Activated T-cell treated with anti-CD3 and anti-CD28 coated beads, Interleukin-2, amount 50 U/mL, for 24 hours (primary cell): ENCODE measurements at places on chromosomes 5 and 9.

- DNase-seq, result no peak
- H3K4me3 ChIP-seq, result no peak overlapping the region
- H3K27me3 ChIP-seq, result no peaks in the 10 kb centered on the region
Observed at GRCh38 chr5:3225201-3225960, 370.3 kb upstream of the IRX1 start.

DNA sequence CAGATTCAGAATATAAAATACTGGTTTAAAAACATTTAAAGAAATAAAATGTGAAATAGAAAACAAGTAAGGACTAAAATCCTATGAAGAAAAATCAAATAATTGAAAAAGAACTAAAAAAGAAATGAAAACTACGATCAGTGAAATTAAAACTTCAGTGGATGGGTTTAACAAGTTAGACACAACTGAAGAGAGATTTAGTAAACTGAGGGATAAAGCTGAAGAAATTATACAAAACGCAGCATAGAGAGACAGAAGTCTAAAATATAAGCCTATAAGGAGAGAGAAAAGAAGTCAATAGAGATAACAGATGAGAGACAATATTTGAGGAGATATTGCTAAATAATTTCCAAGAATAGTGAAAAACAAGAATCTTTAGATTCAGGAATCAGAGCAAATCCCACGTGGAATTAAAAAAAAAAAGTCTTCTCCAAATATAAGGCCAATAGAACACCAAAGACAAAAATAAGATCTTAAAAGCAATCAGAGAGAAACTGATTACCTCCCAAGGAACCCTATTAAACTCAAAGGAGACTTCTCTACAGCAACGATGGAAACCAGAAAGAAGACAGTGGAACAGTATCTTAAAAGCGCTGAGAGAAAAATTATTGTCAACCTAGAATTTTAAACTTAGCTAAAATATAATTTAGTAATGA is 59.6 kb upstream of the ABL1 start:
- H3K36me3 ChIP-seq, result peaks cover 3% of the 10 kb centered on the region
- peaks cover 21% of the 10 kb centered on the region for H3K4me1 ChIP-seq
- H3K27ac ChIP-seq, result no peak overlapping the region
- no peak overlapping the region for H3K4me3 ChIP-seq
- H3K27me3 ChIP-seq, result no peaks in the 10 kb centered on the region
- no peak for DNase-seq

- H3K36me3 ChIP-seq, result no peaks in the 10 kb centered on the region
- no peaks in the 10 kb centered on the region for H3K4me1 ChIP-seq
- no peak overlapping the region for H3K27ac ChIP-seq
- peaks cover 23% of the 10 kb centered on the region for H3K27me3 ChIP-seq
- H3K4me3 ChIP-seq, result no peak overlapping the region
- no peak for DNase-seq
Observed at GRCh38 chr5:54480296-54480695, 24.8 kb downstream of the HSPB3 start.

DNA sequence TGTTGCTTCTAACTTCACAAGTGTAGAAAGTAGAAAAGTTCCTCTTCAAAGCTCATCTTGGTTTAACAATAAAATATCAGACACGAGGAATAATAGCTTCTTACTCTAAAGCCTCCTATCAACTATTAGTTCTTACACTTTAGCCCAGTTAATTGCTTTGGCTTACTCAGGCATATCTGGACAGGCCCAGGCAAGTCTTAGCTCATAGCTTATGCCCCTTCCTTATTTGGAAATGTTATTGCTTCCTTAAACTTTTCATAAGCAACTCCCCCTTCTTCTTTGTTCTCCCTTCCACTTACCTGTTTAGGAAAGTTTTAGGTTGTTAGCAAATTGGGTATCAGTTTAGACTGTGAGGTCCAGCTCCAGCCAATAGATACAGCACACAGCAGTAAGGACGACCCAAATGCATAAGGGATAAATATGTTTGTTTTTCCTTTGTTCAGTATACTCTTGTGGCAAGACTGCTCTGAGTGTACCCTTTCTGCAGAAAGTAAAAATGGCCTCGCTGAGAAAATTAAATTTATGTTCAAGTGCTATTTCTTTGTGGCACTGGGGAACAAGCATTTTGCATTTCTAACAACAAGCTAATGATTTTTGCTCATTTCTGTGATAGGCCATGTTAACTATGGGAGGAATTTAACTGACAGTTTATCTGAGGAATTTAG is 162.1 kb downstream of the SMC2 start:
- no peaks in the 10 kb centered on the region for H3K4me1 ChIP-seq
- DNase-seq, result no peak
- H3K4me3 ChIP-seq, result no peak overlapping the region
- no peaks in the 10 kb centered on the region for H3K36me3 ChIP-seq
- H3K27ac ChIP-seq, result no peak overlapping the region

DNA sequence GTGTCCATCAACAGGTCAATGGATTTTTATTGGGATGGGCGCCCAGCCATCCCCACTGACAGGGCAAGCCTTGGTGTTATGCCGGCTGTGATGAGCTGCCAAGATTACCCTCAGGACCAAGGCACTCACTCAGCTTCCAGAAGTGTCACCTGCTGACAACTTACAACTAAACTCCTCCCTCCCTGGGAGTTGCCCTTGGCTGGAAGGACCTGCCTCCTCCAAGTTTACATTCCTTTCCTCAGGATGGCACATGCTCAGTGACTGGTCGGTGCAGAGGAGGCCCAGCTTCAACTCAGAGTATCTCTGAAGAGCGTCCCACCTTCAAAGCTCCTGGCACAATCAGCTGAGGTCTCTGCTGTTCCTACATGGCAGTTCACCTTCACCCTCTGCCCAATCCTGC is 52.5 kb upstream of the ZBTB43 start:
- peaks cover 2% of the 10 kb centered on the region for H3K27me3 ChIP-seq
- H3K36me3 ChIP-seq, result no peaks in the 10 kb centered on the region
- H3K4me1 ChIP-seq, result peaks cover 16% of the 10 kb centered on the region
- H3K27ac ChIP-seq, result no peak overlapping the region

GRCh38 chr9:94869415-94869843 is 142.9 kb downstream of the AOPEP start:
- H3K27ac ChIP-seq, result no peak overlapping the region
- DNase-seq, result no peak
- no peak overlapping the region for H3K4me3 ChIP-seq
- H3K4me1 ChIP-seq, result peaks cover 43% of the 10 kb centered on the region
- no peaks in the 10 kb centered on the region for H3K36me3 ChIP-seq
- no peaks in the 10 kb centered on the region for H3K27me3 ChIP-seq

DNA sequence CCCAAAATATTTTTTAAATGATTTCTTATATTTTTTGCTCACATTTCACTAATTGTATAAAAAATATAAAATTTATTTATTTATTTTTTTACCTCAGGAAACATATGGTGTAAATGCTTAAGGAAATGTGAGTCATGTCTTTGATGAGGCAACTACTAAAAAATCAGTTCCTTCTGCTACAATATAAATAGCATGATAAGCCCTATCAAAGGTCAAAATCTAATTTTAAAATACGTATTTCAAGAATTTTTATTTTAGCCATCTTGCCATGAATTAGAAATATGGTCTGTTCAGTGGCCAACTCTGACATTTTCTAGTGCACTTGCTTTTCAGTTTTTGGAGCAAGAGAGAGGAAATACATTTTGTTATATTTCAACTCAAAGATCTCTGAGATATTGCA is 50.5 kb downstream of the PDE4D start:
- no peak for DNase-seq
- H3K4me1 ChIP-seq, result no peaks in the 10 kb centered on the region
- no peak overlapping the region for H3K27ac ChIP-seq
- H3K36me3 ChIP-seq, result no peaks in the 10 kb centered on the region
- H3K27me3 ChIP-seq, result peaks cover 6% of the 10 kb centered on the region

GRCh38 chr5:96605144-96605837 is 56.9 kb upstream of the CAST start:
- H3K27ac ChIP-seq, result no peak overlapping the region
- H3K27me3 ChIP-seq, result peaks cover 13% of the 10 kb centered on the region
- H3K4me3 ChIP-seq, result no peak overlapping the region

DNA sequence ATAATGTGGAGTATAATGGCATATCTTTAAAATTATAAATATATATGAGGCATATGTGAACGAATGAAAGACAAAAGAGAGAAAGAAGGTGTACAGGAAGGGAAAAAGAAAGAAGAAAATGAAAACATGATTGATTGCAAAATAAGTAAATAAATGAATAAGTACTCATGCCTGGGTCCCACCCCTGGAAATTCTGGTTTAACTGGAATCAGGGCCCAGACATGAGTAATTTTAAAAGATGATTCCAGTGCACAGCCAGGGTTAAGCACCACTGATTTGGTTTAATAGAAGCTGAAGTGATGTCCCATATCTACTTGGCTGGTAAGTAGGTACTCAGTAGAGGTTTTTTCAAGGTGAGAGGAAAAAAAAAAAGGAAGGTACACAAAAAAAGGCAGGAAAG is 34.0 kb upstream of the HOMER1 start:
- no peak overlapping the region for H3K27ac ChIP-seq
- H3K4me1 ChIP-seq, result peaks cover 4% of the 10 kb centered on the region
- DNase-seq, result no peak
- no peaks in the 10 kb centered on the region for H3K27me3 ChIP-seq

DNA sequence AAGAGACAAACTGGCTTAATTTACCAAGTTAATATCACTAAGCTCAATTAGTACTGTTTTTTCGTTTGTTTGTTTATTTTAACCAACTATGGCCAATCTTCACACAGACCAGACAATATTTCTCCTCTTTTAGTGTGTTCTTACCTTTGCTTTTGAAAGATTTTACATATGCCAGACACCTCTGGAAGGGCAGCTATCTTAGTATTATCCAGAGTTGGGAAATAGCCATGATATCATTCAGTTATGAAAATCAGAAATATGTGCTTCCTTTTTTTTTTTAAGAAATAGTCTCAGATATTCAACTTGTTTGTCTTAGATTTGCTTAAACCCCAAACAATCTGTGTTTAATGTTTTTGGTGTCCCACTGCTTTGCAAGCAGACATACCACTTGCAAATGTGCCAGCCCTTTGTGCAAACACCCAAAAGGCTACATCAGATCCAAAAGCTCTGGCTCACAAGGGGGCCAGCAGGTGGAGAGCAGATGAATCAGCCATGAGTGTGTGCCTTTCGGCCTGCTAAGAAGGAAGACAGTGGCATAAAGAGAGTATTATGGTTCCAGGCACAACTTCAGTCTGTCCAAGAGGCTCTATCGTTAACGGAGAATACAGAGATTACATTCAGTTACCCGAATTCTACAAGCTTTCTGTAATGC is 147.6 kb downstream of the EFNA5 start:
- no peak overlapping the region for H3K27ac ChIP-seq
- DNase-seq, result no peak
- no peaks in the 10 kb centered on the region for H3K36me3 ChIP-seq
- peaks cover 3% of the 10 kb centered on the region for H3K4me1 ChIP-seq

GRCh38 chr9:76572151-76572550 is 113.2 kb downstream of the GCNT1 start:
- no peak for DNase-seq
- H3K4me3 ChIP-seq, result peak overlapping the region; percentile 40
- H3K36me3 ChIP-seq, result no peaks in the 10 kb centered on the region
- peaks cover 26% of the 10 kb centered on the region for H3K4me1 ChIP-seq

- peaks cover 3% of the 10 kb centered on the region for H3K27me3 ChIP-seq
- no peak overlapping the region for H3K27ac ChIP-seq
- DNase-seq, result no peak
- H3K4me3 ChIP-seq, result no peak overlapping the region
Observed at GRCh38 chr5:168011096-168011495, 280.3 kb upstream of the WWC1 start.

DNA sequence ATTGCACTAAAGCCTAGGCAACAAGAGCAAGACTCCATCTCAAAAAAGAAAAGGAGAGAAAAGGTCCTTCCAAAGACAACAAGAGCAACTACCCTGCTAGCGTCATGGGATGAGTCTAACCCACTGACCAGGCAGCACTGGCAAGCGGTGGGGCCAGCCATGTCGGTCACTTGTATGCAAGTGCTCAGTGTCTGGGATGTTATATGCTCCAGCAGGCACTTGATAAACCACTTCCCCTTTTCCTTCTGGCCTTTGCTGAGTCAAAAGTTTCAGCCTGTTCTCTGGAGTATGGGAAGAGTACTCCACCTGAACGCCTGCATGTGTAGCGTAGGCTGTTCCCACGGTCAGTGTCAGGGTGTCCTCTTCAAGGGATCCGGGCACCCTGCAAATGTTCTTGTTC is 9.2 kb upstream of the MXD3 start:
- no peaks in the 10 kb centered on the region for H3K27me3 ChIP-seq
- no peak overlapping the region for H3K4me3 ChIP-seq
- peaks cover 29% of the 10 kb centered on the region for H3K4me1 ChIP-seq
- DNase-seq, result no peak

DNA sequence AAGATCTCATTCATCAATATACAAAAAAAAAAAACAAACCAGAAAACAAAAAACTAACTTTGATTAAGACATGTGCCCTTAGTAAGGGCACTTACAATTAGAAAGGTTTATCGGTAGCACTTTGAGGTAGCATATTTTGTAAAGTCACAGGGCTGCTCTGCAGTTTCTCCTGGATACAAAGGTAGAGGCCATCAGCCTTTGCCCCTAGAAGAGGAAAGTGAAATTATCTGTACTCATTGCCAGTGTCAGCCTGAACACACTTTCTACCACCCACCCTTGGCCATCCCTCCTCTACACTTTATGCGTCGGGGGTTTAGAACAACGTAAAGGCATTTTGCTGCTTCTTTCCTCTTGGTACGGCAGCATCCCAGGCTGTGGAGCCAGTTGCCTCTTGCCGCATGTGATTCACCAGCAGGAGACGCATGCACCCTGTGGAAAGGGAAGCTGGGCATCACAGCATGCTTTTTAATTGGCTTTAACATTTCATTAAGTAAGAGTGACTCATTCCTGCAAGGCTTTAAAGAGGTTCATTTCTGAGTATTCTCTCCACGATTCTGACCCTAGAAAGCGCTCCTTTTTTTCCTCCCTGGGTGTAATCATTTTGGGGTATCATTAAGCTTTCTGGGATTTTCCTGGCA is 84.6 kb downstream of the CEMIP2 start:
- peaks cover 41% of the 10 kb centered on the region for H3K4me1 ChIP-seq
- no peak overlapping the region for H3K27ac ChIP-seq
- DNase-seq, result no peak
- H3K27me3 ChIP-seq, result no peaks in the 10 kb centered on the region
- H3K36me3 ChIP-seq, result peaks cover 70% of the 10 kb centered on the region

DNA sequence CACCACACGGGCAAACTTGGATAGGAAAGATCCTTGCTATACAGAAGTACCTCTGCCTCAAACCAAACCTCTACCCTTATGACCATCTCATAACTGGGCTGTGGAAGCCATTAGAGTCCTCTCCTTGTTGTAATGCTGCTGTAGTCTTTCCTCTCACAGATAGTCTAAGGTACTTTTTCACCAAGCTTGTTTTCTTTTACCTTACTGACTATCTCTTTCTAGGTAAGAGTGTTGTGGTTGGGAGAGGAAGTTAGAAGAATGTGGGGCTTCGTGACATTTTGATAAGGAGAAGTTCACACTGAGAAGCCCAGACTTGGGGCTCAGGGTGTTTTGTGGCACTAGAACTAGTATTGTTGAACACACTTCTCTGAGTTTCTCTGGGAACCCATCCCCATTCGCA is 8.9 kb downstream of the CFAP95 start:
- H3K4me3 ChIP-seq, result no peak overlapping the region
- peaks cover 5% of the 10 kb centered on the region for H3K27me3 ChIP-seq

- no peaks in the 10 kb centered on the region for H3K4me1 ChIP-seq
- no peak overlapping the region for H3K4me3 ChIP-seq
Observed at GRCh38 chr9:83342731-83343130, 195.5 kb downstream of the FRMD3 start.
